NCI-H1930 (cell line): ENCODE measurements at places on chromosomes 5 and 9.

- peak; percentile 56 for DNase-seq
These were observed 184.3 kb downstream of the CTNND2 start for GRCh38 chr5:11719888-11720481.

DNA sequence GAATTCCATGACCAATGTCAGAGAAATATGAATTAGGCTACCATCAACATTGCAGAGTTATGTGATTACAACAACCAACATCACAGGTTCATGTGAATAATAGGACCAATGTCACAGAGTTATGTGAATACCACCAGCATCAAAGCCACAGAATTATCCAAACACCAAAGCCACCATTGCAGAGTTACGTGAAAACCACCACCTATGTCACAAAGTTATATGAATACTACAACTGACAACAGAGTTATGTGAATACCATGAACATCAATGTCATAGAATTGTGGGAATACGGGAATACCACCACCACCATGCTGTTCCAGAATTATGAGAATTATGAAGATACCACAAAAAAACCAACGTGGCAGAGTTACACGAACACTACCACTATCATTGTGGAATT, 64.8 kb downstream of the SHC3 start:
- DNase-seq = no peak

- no peak for DNase-seq
These were observed 68.4 kb upstream of the NR3C1 start for GRCh38 chr5:143471666-143472464.

DNA sequence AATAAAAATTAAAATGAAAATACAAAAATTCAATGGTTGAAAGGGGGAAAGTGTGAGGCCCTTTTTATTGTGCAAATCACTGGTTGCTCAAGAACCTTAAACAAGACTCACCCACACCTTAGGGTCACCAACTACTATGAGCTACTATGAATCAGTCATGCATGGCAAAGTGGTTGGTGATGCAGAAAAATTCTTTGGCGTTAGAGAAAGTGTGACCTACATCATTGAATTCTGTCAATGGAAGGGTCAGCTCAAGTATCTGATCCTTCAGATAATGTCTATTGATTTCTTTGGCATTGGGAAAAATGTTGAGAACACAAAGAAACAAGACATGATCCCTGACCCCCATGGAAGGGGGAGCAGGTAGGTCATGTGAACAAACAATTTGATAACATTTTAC, 149.7 kb upstream of the ADCY2 start:
- DNase-seq = no peak

DNA sequence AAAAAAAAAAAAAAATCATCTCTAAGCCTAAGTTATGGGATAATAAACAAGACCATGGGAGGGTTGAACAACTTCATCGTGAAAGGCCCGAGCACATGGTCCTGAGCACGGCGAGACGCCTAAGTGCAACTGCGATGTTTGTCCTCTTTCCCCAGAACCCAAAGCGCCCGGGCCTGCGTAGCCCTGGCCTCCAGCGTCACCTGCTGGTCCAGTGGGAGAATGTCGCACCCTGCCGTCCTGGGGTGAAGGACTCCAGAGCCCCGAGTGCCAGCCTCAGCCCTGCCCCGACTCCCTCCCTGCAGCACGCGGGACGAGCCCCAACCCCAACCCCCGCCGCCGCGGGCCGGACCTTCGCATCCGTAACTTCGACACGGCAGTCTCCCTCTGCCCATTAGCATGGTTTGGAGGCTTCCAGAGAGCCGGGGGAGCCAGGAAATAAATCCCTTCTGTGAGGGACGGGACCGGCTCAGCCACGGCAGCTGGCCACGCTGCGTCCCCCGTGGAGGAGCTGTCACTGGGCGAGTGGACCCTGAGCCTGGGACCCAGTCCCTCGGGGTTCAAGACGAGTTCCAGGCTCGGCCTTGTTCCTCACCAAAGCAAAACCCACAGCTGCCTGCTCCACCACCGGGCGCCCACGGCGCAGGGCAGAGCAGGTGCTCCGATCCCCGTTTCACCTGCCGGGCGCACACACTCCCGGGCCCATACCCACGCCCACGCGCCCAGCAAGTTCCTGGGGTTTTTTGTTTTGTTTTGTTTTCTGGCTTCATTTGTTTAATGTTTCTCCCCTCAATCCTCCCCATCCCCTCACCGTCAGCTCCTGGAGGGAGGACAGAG, 132.5 kb upstream of the HAND1 start:
- peak; percentile 45 for DNase-seq

GRCh38 chr9:83066771-83067170, 3.8 kb upstream of the RASEF start:
- no peak for DNase-seq
